Glomerular endothelial cell (primary cell): ENCODE measurements at places on chromosomes 4 and X. TPM values are rescaled to one million over a fixed set of nuclear protein-coding genes. Genes with fewer than 3 reads are reported as not detected.

DNA sequence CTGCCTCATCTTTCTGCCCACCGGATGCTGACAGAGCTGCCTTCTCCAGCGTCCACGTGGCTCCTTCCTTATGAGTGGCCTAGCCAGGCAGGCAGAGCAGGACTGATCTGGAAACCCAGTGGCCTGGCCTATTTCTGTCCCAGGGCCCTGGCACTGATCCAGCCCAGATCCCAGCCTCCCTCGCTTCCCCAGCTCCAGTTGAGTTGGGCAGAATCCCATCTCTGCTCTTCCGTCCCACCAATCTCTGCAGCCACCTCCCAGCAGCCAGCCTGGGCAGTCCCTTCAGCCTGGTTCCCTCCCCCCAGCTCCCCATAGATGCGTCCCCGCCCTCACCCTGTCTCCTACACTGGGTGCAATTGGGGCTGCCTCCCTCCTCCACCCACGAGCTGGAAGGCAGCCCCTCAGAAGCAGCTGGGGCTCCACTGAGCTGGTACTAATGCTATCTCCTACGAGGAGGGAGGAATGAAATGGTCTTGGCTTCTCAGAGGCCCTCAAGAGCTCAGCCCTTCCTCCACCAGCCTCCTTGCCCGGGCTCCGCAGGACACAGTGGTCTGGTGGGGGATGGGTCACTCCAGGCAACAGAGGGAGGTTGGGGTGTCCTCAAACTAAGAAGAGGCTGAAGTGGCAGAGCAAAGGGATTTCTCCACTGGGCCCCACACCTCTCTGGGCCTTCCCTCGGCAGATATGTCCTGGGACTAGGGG, 94.2 kb downstream of the PJA1 start:
- no peak for DNase-seq

GRCh38 chrX:63404332-63404731, 53.2 kb upstream of the SPIN4 start:
- DNase-seq: no peak

GRCh38 chrX:44989995-44990770, 117.2 kb downstream of the KDM6A start:
- no peak for DNase-seq

- no peak for DNase-seq
These were observed 68.6 kb downstream of the NHS start for GRCh38 chrX:17443556-17443955.

- no peak for DNase-seq
These were observed 41.1 kb downstream of the PPP3CA start for GRCh38 chr4:101306225-101306624.

GRCh38 chr4:152106113-152106763, 345.4 kb upstream of the GATB start:
- peak; percentile 88 for DNase-seq

The SOWAHB gene
- total RNA-seq: 0.82 TPM in 1 of 2 replicates, not detected in the other

The MTMR8 gene
- total RNA-seq: 0.10 and 0.82 TPM in 2 replicates
